ENCODE measurements at places on chromosomes 1 and 21. TPM values are rescaled to one million over a fixed set of nuclear protein-coding genes. Genes with fewer than 3 reads are reported as not detected.

TRIM67 gene
- not detected for total RNA-seq

GRCh38 chr1:218257971-218258370 is 27.1 kb upstream of the RRP15 start:
- ATAC-seq: no peak

DNA sequence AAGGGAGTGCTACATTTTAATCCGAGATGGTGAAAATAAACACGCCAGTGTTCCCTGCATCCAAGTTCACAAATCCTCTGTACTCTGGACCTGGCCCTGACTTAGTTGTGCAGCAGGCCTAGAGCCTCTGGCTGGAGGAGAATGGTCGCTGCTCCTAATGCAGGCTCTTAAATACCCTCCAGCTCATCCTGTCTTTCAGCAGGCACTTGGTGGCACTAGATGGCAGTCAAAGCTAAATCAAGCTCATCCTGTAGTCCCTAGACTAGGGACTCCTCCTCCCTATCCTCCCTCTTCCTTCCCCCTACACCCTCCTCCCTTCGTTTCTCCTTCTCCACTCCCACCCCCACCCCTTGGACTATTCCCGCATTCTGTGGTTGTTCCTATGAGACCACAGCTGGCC is 41.6 kb upstream of the MTR start:
- ATAC-seq: no peak

LRRC53 gene
- total RNA-seq: not detected

ALX3 gene
- total RNA-seq: not detected

CNST gene
- 36.4 TPM for total RNA-seq

GRCh38 chr1:176996456-176997090 is 167.9 kb downstream of the ASTN1 start:
- no peak for ATAC-seq

DNA sequence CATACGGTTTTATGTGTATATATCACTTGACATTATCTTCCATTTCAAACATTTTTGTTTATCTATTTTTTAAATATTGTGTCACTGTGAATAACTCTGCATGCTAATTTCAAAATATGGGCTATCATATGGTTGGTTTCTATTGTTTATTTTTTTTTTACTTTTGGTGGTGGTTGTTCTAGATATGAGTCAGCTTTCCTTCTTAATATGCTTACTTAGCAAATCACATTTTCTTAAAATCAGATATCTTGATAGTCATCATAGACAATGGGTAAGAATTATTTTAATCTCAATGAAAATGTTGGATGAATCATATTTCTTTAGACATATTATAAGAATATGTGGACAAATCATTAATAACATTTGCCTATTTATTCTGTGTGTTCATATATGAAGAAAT is 881.5 kb downstream of the BRINP3 start:
- ATAC-seq: no peak

GRCh38 chr1:11921022-11921421 is 5.2 kb downstream of the KIAA2013 start:
- ATAC-seq: no peak

- no peak for ATAC-seq
Observed at GRCh38 chr21:42059721-42060120, 11.4 kb upstream of the UMODL1 start.

CFAP57 gene
- 0.74 TPM for total RNA-seq

DNA sequence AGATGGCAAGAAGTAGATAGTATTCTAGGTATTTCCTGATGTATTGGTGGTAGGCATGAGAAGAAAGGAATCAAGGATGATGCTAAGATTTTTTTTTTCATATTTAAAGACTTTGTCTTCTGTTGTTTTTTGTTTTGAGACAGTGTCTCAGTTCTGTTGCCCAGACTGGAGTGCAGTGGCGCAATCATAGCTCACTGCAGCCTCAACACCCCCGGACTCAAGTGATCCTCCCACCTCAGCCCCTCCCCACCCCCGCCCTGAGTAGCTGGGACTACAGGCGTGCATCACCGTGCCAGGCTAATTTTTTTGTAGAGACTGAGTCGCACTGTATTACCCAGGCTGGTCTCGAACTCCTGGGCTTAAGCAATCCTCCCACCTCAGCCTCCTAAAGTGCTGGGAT is 2.8 kb upstream of the CAPZB start:
- no peak for ATAC-seq

DNA sequence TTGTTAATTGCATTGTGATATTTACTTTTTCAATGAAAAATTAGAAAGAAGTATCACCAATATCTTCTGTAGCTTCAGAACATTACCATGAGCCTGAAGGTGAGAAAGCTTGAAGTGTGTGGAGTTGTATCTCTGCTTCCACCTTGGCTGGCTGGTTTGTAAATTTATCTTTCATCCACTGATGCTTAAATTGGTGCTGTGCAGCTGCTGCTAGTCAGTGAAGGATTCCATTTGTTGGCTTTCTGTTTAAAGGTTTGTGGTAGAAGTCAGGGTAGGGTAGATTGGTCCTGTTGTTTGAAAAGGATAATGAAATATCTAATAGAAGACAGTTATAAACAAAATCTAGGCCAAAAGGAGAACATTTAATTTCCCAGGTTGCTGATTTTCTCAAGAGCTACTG is 105.7 kb downstream of the C1orf21 start:
- ATAC-seq: no peak

DNA sequence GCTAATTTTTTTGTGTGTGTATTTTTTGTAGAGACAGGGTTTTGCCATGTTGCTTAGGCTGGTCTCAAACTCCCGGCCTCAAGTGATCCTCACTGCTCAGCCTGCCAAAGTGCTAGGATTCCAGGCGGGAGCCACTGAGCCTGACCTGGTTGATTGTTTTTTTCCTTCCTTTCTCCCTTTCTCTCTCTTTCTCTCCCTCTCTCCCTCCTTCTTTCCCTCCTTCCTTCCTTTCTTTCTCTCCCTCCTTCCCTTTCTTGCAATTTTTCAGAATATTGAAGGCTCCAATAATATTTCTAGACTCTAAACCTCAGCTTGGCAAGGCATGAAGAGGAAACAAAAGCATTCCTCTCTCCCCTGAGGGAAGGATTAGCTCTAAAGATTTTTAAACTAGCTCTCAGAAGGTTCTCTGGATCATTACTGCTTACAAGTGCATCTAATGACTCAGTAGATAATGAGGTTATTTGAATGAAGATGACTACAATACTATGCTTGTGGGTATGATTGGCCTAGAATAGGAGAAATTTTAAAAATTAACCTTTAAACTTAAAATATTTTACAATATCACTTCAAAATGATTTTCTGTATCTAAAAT is 68.5 kb upstream of the GADD45A start:
- ATAC-seq: no peak

GRCh38 chr1:167911413-167911812 is 2.5 kb downstream of the ADCY10 start:
- ATAC-seq: no peak

DNA sequence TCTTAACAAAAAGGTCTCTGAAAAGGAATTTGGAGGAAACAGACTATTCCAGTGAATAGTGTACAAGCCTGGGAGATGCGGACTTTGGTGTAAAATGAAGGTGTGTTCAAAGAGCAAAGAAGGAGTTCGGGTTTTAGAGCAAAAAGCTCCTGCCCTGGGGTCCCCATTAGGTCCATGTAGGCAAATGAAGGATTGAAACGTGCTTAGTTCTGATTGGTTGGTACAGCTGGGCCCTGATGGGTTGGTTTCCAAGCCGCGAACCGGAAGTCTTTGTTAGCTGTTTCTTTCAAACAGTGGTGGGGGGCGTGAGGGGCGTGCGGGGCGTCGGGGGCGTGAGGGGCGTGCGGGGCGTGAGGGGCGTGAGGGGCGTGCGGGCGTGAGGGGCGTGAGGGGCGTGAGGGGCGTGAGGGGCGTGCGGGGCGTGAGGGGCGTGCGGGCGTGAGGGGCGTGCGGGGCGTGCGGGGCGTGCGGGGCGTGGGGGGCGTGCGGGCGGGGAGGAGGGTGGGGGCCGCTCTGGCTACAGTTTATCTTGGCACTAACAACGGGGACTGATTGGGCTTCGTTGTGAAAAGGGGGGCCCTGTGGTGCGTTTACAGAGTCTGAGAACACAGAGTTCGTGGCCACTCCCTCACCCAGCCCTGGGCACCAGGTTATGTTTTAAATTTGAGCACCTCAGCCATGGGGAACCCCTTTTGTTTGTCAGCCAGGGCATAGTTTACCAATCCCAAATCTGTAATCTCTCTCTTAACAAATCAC is 29.4 kb downstream of the LRRC3 start:
- no peak for ATAC-seq

DNA sequence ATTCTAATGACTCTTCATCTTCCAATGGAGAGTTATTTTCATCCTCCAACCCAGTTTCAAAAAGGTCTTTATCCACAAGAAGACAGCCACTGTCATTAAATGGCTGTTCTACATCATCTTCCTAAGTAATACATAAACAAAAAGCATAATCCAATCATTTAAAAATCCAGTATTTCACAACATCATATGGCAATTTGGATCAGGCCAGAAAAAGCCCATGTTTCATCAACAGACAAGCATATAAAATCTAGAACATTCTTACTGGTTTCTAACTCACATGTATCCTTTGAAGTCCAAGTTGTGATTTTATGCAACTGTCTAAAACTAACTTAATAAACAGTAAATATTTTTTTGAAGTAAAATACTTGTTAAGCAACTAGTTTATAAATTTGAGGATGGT is 6.6 kb downstream of the CLSPN start:
- no peak for ATAC-seq

RHEX gene
- not detected for total RNA-seq

DNA sequence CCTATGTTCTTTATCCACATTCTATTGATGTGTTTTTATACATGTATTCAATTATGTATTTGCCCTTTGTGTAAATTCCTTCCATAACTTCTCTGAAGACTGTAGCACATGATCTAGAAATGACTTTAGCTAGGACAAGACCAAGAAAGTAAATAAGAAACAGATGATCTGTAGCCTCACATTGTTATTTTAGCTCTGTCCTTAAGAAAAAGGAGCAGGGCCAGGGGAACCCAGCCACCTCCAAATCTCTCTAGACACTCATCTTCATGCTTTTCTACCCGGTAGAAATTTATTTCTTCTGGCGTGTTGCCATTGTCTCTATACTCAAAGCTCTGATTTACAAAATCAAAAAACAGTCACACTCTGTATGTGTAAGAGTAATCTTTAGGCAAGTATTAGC is 27.1 kb downstream of the CDC7 start:
- no peak for ATAC-seq

JAK1 gene
- total RNA-seq: 123 TPM

FCGR3A gene
- not detected for total RNA-seq

- no peak for ATAC-seq
Observed at GRCh38 chr21:17901458-17902079, 82.4 kb upstream of the C21orf91 start.

DNA sequence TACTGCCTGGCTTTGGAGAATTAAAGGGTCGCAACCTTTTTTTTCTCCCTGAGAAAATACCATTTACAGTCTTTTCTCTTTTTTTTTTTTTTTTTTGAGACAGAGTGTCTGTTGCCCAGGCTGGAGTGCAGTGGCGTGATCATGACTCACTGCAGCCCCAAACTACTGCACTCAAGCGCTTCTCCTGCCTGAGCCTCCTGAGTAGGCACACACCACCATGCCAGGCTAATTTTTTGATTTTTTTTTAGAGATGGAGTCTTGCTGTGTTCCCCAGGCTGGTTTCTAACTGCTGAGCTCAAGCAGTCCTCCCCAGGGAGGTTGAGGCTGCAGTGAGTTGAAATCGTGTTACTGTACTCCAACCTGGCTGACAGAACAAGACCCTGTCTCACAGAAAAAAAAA is 24.6 kb downstream of the UBE4B start:
- no peak for ATAC-seq

ATAD3C gene
- total RNA-seq: 2.1 TPM

Data from activated T-helper 17 cell treated with anti-CD3 and anti-CD28 coated beads, Interleukin-2, amount 50 U/mL, for 72 hours (primary cell).